Endothelial cell of umbilical vein (primary cell): ENCODE measurements at places on chromosomes 3 and 15. TPM values are rescaled to one million over a fixed set of nuclear protein-coding genes. Genes with fewer than 3 reads are reported as not detected.

Gene CSTA
- not detected in 2 replicates for total RNA-seq

DNA sequence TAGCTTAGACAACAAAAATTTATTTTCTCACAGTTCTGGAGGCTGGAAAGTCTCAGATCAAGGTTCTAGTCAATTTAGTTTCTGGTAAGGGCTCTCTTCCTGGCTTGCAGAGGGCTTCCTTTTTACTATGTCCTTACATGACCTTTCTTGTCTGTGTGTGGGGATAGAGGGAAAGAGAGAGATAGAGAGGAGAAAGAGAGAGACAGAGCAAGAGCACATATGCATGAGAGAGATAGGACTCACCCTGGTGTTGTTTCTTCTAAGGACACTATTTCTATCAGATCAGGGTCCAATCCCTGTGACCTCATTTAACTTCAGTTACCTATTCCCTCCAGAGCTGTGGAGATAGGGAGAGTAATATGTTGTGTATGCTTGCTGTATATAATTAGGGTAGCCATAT lies 44.9 kb upstream of the TEX9 start:
- H3K4me1 ChIP-seq = no peaks in the 10 kb centered on the region
- no peak for DNase-seq
- H3K27ac ChIP-seq = no peak overlapping the region
- no peak overlapping the region for H3K4me3 ChIP-seq
- H3K36me3 ChIP-seq = no peaks in the 10 kb centered on the region

DNA sequence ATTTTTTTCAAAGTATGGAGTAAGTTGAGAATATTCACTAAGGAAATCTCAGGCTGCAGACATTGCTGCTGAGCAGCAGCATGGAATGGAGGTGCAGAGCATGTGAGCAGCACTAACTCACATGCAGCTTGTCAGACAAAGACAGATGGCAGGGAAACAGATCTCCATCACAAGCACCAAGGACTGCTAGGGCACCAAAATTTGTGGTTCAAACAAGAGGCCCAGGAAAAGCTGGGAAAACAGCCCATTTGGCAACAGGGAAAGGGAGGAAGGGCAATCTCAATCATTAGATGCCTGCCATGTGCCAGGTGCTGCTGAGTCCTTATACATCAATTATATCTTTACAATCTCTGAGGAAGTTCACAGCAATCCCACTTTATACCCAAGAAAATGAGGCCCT lies 47.2 kb upstream of the EIF1B start:
- no peak for DNase-seq
- H3K36me3 ChIP-seq = peaks cover 6% of the 10 kb centered on the region
- no peak overlapping the region for H3K4me3 ChIP-seq
- H3K27me3 ChIP-seq = no peaks in the 10 kb centered on the region
- H3K4me1 ChIP-seq = no peaks in the 10 kb centered on the region

- H3K27ac ChIP-seq = no peak overlapping the region
- H3K4me3 ChIP-seq = no peak overlapping the region
- H3K36me3 ChIP-seq = no peaks in the 10 kb centered on the region
- H3K4me1 ChIP-seq = no peaks in the 10 kb centered on the region
Observed at GRCh38 chr15:53360881-53361280, 398.6 kb downstream of the WDR72 start.

DNA sequence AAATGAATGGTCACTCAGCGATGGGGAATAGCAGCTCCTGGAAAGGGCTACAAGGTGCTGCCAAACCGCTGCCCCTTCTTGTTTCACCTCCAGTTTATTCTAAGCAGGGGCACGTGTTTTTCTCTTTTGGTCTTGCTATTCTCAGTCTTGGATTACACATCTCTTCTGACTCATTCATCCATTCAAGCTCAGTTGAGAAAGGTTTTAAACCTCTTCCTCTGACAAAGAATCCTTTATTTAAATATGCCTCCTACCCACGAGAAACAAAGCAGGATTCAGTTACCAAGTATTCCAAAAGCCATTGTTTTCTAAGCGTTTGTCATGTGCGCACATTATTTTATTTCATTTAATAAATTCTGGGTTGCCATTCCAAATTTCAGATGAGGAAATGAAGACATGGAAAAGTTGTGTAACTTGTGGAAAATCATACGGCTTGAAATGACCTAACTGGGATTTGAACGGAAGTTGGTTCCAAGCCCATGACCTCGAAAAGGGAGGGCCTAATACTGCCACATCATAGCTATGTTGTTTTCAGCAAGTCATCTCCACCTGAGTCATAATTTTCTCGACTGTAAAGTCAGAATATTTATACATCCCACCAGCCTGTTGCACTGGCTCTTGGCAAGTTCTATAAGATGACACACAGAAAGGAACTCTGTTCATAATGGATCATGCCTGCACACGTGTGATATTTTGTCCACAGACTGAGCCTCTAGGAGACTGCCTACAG lies 292.0 kb upstream of the SLCO3A1 start:
- no peaks in the 10 kb centered on the region for H3K4me1 ChIP-seq
- H3K4me3 ChIP-seq = no peak overlapping the region
- H3K36me3 ChIP-seq = no peaks in the 10 kb centered on the region
- DNase-seq = no peak
